ENCODE measurements at places on chromosomes 2 and 18.

DNA sequence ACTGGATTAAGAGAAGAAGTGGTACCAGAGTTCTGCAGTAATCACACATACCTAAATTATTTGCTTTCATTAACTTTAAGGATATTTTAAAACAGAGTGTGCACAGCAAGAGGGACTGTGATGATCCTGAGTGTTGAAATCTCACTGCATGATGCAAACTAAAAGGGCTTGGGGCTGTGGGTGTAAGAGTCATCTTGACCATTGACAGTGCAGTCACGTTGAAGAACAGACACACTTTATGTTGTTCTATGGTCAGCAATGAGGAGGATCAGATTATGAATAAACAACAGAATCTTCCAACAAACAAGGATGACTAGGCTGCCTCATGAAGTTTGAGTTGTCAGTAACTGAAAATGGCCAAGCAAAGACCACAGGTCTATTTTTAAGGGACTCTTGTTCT, 87.2 kb upstream of the GALNT5 start:
- no peaks in the 10 kb centered on the region for H3K36me3 ChIP-seq
- peaks cover 18% of the 10 kb centered on the region for H3K27me3 ChIP-seq
- no peak overlapping the region for H3K4me3 ChIP-seq
- no peak for DNase-seq

GRCh38 chr18:44342946-44343345, 337.7 kb upstream of the SETBP1 start:
- no peaks in the 10 kb centered on the region for H3K27me3 ChIP-seq
- no peak overlapping the region for H3K4me3 ChIP-seq
- no peaks in the 10 kb centered on the region for H3K36me3 ChIP-seq
- H3K4me1 ChIP-seq, result no peaks in the 10 kb centered on the region
- no peak for DNase-seq

DNA sequence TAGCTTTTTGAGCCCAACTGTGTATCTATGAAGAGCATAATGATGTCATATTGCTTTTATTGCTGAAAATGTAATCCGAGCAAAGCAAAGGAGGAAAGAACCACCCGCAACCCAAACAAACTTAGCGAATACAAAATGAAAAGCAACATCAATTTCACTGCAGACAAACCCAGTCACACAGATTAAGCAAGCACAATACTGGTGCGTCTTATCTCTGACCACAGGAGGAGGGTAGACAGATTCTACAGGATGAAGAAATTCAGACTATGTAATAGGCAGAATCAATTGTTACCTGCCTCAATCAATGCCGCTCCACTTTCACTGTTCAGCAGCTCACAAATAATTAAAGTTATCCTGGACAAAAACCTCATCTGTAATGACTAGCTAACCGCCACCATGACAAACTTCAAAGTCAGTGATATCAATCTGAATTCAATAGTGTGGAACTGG, 115.5 kb upstream of the SP3 start:
- no peak overlapping the region for H3K27ac ChIP-seq
- no peaks in the 10 kb centered on the region for H3K27me3 ChIP-seq
- H3K4me1 ChIP-seq, result no peaks in the 10 kb centered on the region
- DNase-seq, result no peak

- no peaks in the 10 kb centered on the region for H3K27me3 ChIP-seq
- H3K4me3 ChIP-seq, result no peak overlapping the region
- no peaks in the 10 kb centered on the region for H3K4me1 ChIP-seq
- H3K36me3 ChIP-seq, result no peaks in the 10 kb centered on the region
- H3K27ac ChIP-seq, result no peak overlapping the region
These were observed 393.1 kb upstream of the LYPD1 start for GRCh38 chr2:133062931-133063665.

- no peaks in the 10 kb centered on the region for H3K27me3 ChIP-seq
- H3K4me1 ChIP-seq, result no peaks in the 10 kb centered on the region
- H3K36me3 ChIP-seq, result no peaks in the 10 kb centered on the region
- H3K4me3 ChIP-seq, result no peak overlapping the region
- DNase-seq, result no peak
- no peak overlapping the region for H3K27ac ChIP-seq
These were observed 550.2 kb upstream of the SETBP1 start for GRCh38 chr18:44130376-44130942.

- H3K4me3 ChIP-seq, result no peak overlapping the region
- H3K4me1 ChIP-seq, result peaks cover 39% of the 10 kb centered on the region
- peaks cover 4% of the 10 kb centered on the region for H3K36me3 ChIP-seq
- H3K27ac ChIP-seq, result no peak overlapping the region
- no peak for DNase-seq
These were observed 59.7 kb downstream of the WDSUB1 start for GRCh38 chr2:159226608-159227385.

GRCh38 chr2:104088745-104089144, 765.2 kb upstream of the POU3F3 start:
- H3K36me3 ChIP-seq, result no peaks in the 10 kb centered on the region
- H3K4me3 ChIP-seq, result no peak overlapping the region
- no peak for DNase-seq
- no peak overlapping the region for H3K27ac ChIP-seq
- no peaks in the 10 kb centered on the region for H3K4me1 ChIP-seq
- H3K27me3 ChIP-seq, result no peaks in the 10 kb centered on the region

GRCh38 chr2:222305516-222306392, 7.0 kb upstream of the PAX3 start:
- H3K36me3 ChIP-seq, result no peaks in the 10 kb centered on the region
- peak overlapping the region; percentile 14 for H3K27ac ChIP-seq
- peak overlapping the region; percentile 64 for H3K4me3 ChIP-seq
- peaks cover 33% of the 10 kb centered on the region for H3K4me1 ChIP-seq
- no peak for DNase-seq

- no peak overlapping the region for H3K27ac ChIP-seq
- DNase-seq, result no peak
- no peaks in the 10 kb centered on the region for H3K36me3 ChIP-seq
- peaks cover 38% of the 10 kb centered on the region for H3K4me1 ChIP-seq
These were observed 3.6 kb upstream of the SH2D6 start for GRCh38 chr2:85414761-85415553.

- no peak overlapping the region for H3K27ac ChIP-seq
- no peaks in the 10 kb centered on the region for H3K27me3 ChIP-seq
- no peak for DNase-seq
- no peaks in the 10 kb centered on the region for H3K36me3 ChIP-seq
These were observed 69.5 kb upstream of the TLK1 start for GRCh38 chr2:171230176-171230575.

DNA sequence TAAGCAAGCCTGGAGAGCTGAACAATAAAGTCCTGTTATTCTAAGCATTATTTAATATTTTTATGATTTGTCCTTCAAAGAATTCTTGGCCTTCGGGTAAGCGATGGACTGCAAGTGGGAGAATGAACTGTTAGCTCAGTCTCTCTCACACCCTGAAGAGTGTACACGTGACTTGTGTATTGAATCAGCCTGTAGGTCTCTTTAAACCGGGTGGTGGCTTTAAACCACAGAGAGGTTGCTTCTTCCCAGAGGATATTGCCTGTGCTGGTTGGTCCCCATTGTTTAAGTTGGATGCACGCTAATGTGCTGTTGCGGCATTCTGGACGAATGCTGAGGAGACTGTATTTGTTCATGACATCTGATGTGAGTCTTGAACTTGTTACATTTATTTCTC, 183.3 kb downstream of the LTBP1 start:
- H3K4me3 ChIP-seq, result no peak overlapping the region
- DNase-seq, result no peak
- no peak overlapping the region for H3K27ac ChIP-seq
- no peaks in the 10 kb centered on the region for H3K36me3 ChIP-seq

DNA sequence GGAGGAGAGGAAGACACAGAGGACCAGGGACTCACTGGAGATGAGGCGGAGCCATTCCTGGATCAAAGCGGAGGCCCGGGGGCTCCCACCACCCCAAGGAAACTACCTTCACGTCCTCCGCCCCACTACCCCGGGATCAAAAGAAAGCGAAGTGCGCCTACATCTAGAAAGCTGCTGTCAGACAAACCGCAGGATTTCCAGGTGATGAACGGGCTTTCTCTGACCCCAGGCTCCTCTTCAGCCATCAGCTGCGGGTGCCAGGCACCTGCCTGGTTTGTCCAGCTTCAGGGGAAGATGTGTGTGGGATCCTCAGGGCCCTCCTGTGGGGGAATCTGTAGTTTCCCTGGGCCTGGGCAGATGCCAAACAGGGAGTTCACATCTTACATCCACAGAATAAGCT, 60.4 kb downstream of the DYSF start:
- H3K4me1 ChIP-seq, result peaks cover 2% of the 10 kb centered on the region
- H3K27ac ChIP-seq, result no peak overlapping the region
- no peaks in the 10 kb centered on the region for H3K36me3 ChIP-seq
- DNase-seq, result no peak
- no peaks in the 10 kb centered on the region for H3K27me3 ChIP-seq

DNA sequence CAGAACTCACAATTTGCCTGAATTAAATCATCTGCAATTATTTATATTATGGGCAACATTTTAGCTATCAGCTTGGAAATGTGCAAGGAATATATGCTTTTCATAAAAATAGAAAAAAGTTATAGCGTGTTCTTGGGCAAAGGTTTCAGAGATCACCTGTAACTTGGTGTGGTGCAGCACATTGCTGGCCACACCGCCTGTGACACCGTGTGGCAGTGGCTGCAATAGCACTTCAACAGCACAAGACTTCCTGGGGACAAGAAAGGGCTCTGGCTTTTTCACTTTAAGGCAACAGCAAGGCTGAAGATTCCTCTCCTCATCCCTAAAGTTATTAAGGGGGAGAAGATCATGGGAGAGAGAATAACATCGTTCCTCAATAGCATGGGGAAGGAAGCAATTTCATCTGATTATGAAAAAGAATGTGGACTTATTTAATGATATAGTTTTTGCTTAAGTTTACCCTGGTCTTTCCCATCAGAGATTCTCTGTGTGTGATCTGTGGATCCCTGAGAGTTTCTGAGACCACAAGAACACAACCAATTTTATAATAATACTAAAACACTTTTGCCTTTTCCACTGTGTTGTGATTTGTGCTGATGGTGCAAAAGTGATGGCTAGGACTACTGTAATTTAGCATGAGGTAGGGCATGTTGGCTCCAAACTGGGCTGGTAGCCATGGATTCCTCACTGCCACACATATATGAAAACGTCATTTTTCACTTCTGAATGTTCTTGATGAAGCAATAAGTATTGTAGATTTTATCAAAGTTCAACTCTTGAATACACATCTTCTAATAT, 15.0 kb upstream of the SERPINB3 start:
- no peak for DNase-seq
- no peaks in the 10 kb centered on the region for H3K4me1 ChIP-seq
- no peaks in the 10 kb centered on the region for H3K27me3 ChIP-seq

- peaks cover 20% of the 10 kb centered on the region for H3K4me1 ChIP-seq
- no peak for DNase-seq
- no peak overlapping the region for H3K4me3 ChIP-seq
- peaks cover 53% of the 10 kb centered on the region for H3K27me3 ChIP-seq
- H3K27ac ChIP-seq, result no peak overlapping the region
These were observed 3.9 kb upstream of the TNFRSF11A start for GRCh38 chr18:62321201-62321600.

DNA sequence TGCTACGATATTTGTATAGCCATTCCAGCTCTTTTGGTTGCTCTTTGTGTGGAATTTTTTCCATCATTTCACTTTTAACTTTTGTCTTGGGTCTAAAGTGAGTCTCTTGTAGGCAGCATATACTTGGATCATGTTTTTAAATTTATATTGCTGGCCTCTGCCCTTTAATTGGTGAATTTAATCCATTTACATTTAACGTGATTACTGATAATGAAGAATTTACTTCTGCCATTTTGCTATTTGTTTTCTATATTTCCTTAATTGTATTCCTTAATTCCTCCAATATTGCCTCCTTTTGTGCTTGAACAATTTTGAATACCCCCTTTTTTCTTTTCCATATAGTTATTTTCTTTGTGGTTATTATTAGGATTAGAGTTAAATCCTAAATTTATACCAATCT, 21.0 kb upstream of the ADNP2 start:
- no peak overlapping the region for H3K4me3 ChIP-seq
- no peaks in the 10 kb centered on the region for H3K36me3 ChIP-seq

DNA sequence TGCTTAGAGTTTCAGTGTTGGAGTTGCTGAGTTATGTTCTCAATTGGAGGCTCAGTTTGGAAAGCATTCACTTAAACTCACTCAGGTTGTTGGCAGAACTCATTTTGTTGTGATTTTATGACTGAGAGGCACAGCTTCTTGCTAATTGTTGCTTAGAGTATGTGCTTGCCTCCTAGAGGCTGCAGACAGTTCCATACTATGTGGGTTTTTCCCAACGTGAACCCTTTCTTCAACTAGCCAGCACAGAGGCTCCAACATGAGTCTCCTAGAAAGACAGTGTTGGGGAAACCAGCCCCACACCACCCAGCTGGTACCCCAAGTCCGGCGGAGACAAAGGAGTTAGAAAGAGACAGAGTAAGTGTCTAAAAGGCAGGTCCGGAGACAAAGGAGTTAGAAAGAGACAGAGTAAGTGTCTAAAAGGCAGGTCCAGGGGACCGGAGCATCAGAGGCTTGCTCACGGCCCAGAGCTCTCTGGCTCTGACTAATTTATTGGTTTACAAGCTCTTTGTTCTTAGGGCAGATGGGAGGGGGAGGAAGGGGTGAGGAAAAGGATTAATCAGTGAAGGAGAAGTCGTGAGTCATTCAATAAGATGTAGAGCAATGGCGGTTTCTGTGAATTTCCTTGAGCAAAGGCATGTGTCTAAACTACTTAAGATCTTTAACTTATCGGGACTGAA, 999.7 kb upstream of the LRRTM1 start:
- no peak overlapping the region for H3K4me3 ChIP-seq
- no peaks in the 10 kb centered on the region for H3K4me1 ChIP-seq
- DNase-seq, result no peak

- H3K4me3 ChIP-seq, result no peak overlapping the region
- H3K4me1 ChIP-seq, result no peaks in the 10 kb centered on the region
- H3K27me3 ChIP-seq, result no peaks in the 10 kb centered on the region
- no peak overlapping the region for H3K27ac ChIP-seq
- peaks cover 35% of the 10 kb centered on the region for H3K36me3 ChIP-seq
- no peak for DNase-seq
These were observed 113.2 kb downstream of the PIGN start for GRCh38 chr18:62073461-62074281.

GRCh38 chr18:39191058-39191457, 1625.5 kb upstream of the CELF4 start:
- no peak overlapping the region for H3K4me3 ChIP-seq
- no peak overlapping the region for H3K27ac ChIP-seq
- DNase-seq, result no peak
- no peaks in the 10 kb centered on the region for H3K36me3 ChIP-seq
- H3K4me1 ChIP-seq, result no peaks in the 10 kb centered on the region
- H3K27me3 ChIP-seq, result no peaks in the 10 kb centered on the region

GRCh38 chr2:68428746-68429145, 38.3 kb downstream of the FBXO48 start:
- DNase-seq, result no peak
- H3K27ac ChIP-seq, result no peak overlapping the region
- H3K4me1 ChIP-seq, result peaks cover 14% of the 10 kb centered on the region
- no peak overlapping the region for H3K4me3 ChIP-seq
- H3K27me3 ChIP-seq, result no peaks in the 10 kb centered on the region
